Urothelium cell line (cell line): ENCODE measurements at places on chromosomes 7 and 10.

- DNase-seq, result no peak
Measured at GRCh38 chr10:111725050-111725449, 458.5 kb downstream of the GPAM start.

DNA sequence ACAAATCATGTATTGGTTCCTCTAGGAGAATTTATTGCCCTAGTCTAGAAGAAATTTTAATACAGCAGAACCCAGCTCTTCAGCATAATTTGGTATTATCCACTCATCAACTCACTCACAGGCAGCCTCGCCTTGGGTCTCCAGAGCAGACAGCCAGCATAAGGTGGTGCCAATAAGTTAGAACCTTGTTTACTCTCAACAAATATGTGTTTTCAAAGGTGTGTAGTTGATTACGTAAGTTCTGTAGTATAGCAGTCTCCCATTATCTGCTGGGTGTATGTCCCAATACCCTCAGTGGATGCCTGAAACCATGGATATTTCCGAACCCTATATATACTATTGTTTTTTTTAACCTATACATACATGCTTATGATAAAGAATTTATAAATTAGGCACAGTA, 522.5 kb upstream of the LRRN3 start:
- DNase-seq, result no peak

DNA sequence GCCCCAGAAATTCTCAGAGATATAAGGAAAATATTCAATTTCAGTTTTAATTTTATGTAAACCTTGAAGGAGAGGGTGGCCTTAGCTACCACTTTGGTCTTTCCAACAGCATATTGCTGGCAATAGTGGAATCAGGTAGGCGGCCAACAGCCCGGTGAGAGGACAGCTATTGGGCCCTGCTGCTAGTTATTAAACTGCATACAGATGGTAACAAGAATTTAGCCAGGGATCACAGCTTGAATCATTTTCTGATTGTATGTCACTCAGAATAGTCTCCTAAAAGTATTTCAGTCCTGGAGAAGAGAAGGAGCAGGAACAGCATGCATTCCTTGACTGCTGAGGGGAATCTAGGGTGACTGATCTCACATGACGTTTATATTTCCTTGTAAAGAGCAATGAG, 261.4 kb upstream of the SMIM30 start:
- no peak for DNase-seq

DNA sequence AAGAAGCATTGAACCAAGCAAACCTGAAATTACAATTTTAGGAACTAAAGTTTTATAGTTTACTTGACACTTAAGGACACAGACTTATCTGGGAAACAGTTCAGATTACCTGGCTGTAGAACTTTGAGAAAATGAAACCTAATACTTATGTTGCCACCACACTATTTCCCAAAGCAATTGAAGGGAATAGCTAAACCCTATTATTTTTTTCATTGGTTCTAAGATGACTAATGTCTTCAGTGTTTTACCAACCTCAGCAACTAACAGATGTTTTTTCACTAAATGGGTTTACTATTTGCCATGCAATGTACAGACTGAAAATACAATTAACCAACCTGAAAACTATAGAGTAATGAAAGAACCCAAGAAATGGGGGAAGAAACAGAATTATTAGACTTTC, 689.6 kb downstream of the SORCS1 start:
- DNase-seq, result no peak

DNA sequence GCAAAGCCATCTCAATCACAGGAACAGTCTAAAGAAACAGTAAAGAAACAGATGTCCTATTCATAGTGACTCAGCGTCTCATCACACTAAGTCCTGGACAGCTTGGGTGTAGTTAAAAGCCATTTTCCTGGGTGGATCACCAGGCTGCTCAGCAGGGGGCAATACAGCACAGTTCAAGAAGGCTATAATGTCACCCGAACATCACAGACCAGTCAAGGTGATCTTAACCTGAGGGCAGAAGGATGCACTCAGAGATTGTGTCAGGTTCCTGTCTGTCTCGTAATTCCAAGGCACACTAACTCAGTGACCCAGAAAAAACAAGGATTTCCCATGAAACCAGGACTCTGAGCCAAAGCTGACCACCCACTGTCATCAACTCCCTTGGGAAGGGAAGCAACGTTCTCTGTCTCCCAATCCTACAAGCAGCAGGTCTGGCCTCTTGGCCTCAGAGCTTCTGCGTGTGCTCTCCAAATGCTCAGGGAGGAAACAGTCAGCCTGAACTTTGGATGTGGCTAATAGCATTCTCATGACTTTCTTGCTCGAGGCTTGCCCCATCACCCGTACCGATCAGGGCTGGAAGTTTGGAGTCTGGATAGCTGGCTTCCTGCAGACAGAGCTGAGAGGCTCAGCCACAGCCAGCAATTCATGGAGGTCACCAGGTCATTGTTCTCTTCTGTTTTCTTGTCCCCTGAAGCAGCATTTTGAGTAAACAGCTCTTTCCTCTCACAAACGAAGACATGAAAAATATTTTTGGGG, 90.4 kb upstream of the FAM171A1 start:
- peak; percentile 23 for DNase-seq

GRCh38 chr10:7111561-7111960, 299.3 kb downstream of the SFMBT2 start:
- no peak for DNase-seq

DNA sequence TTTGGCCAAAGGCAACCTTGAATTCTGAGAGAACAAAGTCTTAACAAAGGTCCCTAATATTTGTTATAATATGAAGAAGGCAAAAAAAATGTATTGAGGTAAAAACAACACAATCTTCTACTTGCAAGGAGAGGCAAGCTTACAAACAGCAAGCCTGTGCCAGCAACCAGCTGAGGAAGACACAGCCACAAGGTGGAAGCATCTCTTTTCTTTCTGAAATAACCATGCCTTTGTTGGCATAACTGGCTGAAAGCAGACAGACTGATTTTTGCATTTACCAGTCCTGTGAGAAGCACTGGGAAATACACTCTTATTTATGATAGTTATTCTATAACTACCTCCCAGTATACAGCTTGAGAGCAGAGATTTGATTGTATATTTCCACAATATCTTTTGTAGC, 292.0 kb downstream of the PHTF2 start:
- no peak for DNase-seq

- DNase-seq, result no peak
Measured at GRCh38 chr7:25552998-25553397, 324.7 kb upstream of the NPVF start.

GRCh38 chr7:27464970-27465369, 197.7 kb downstream of the HIBADH start:
- DNase-seq, result no peak

GRCh38 chr7:114653364-114654088, 238.9 kb downstream of the FOXP2 start:
- no peak for DNase-seq

DNA sequence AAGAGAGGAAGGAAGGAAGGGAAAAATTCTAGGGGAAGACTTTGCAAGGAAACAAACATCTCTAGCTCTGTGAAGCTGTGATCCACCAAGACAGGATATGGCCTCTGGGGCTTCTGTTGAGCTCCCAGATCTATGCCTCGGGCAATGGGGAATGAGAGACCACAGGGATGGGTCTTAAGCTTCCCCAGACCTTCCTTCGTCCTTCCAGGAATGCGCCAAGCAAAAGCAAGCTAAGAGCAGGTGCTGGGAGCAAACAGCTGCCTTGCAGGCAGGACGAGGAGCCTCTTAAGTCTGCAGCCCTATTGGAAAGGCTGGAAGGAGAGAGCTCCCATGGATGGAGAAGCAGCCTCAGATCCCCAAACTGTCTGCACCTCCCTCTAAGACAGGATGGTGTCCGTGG, 21.9 kb upstream of the ELN start:
- no peak for DNase-seq

DNA sequence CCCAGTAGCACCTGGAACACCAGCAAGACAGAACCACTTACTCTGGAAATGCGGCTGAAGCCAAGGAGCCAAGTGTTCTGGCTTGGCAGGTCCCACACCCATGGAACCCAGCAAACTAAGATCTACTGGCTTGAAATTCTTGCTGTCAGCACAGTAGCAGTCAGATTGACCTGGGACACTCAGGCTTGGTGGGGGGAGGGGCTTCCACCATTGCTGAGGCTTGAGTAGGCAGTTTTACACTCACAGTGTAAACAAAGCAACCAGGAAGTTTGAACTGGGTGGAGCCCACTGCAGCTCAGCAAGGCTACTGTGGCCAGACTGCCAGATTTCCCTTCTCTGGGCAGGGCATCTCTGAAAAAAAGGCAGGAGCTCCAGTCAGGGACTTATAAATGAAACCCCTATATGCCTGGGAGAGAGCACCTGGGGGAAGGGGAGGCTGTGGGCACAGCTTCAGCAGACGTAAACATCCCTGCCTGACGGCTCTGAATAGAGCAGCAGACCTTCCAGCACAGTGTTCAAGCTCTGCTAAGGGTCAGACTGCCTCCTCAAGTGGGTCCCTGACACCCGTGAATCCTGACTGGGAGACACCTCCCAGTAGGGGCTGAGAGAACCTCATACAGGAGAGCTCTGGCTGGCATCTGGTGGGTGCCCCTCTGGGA, 121.2 kb downstream of the MTERF1 start:
- no peak for DNase-seq

GRCh38 chr7:114663502-114663901, 248.9 kb downstream of the FOXP2 start:
- no peak for DNase-seq

GRCh38 chr10:74026428-74027015, 28.6 kb downstream of the VCL start:
- DNase-seq, result no peak

DNA sequence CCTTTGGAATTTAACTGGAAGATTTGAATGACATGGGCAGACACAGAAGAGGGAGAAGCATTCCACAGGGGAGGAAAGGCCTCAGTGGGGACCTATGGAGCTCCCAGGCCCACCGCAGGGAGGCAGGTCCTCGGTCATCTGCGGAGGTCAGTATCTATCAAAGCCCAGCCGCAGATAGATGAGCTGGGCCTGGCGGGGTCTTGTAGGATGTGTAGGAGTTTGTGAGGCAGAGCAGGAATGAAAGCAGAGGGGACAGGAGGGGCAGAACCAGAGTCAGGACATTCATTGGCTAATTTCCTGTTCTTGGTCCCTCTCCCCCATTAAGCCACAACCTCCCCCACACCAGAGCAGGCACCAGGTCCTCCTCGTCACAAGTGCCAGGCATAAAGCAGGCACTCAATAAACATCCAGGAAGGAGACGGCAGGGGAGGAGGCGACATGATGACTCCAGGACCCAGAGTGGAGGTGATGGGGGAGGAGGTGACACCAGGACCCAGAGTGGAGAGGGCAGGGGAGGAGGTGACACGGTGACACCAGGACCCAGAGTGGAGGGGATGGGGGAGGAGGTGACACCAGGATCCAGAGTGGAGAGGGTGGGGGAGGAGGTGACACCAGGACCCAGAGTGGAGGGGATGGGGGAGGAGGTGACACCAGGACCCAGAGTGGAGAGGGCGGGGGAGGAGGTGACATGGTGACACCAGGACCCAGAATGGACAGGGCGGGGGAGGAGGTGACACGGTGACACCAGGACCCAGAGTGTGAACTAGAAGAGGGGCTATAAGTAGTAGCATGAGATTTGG, 83.7 kb upstream of the PDGFA start:
- DNase-seq, result no peak

GRCh38 chr7:31663072-31663471, 23.9 kb upstream of the PPP1R17 start:
- peak; percentile 20 for DNase-seq

- DNase-seq, result no peak
Measured at GRCh38 chr10:95987685-95988426, 55.5 kb upstream of the CCNJ start.

GRCh38 chr10:57161157-57161556, 800.1 kb upstream of the ZWINT start:
- no peak for DNase-seq

- DNase-seq, result peak; percentile 49
Measured at GRCh38 chr10:72038458-72039001, 49.8 kb downstream of the SPOCK2 start.

DNA sequence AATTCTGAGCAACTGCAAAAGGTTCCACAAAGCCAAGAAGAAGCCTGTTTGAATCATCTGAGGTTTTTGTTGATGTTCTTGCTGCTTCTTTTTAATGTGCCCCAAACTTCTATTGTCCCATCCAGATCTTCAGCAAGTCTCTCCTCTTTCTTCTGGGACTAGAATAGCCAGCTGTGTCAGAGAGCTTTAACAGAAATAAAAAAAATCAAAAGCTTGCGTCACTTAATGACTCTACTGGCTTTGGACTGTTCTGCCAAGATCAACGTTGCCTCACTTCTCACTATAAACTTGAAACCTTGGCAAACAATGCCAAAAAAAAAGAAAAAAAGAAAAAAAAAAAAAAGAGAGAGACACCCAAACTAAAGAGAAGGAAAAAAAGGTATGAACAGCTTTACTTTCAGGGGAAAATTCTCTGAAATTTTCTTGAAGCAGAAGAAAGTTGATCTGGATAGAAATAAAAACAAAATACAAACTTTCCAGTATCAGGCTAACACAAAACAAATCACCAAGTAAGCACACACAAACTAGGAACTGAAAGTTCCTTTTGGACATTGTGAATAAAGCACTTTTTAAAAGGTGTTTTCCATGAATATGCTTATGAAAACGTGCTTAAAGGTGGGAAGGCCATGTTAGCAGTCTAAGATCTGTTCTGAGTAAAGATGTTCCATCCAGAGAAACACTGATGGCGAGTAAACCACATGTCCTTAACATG, 14.8 kb downstream of the USP54 start:
- DNase-seq, result no peak

DNA sequence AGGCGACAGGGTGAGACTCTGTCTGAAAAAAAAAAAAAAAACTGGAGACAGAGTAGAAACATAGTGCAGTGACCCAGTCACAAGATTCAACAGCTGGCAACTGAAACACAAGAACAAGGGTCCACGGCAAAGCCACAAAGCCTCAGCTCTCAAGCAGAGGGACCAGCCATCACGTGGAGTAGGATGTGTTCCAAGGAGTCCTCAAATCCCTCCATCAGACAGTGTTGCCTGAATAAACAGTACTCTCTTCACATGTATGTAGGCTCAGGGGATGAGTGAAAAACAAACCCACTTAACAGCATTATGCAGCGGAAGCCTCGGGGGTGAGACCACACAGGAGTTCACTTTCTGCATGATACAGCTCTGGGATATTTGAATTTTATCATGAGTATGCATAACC, 62.0 kb downstream of the SLIT1 start:
- no peak for DNase-seq

DNA sequence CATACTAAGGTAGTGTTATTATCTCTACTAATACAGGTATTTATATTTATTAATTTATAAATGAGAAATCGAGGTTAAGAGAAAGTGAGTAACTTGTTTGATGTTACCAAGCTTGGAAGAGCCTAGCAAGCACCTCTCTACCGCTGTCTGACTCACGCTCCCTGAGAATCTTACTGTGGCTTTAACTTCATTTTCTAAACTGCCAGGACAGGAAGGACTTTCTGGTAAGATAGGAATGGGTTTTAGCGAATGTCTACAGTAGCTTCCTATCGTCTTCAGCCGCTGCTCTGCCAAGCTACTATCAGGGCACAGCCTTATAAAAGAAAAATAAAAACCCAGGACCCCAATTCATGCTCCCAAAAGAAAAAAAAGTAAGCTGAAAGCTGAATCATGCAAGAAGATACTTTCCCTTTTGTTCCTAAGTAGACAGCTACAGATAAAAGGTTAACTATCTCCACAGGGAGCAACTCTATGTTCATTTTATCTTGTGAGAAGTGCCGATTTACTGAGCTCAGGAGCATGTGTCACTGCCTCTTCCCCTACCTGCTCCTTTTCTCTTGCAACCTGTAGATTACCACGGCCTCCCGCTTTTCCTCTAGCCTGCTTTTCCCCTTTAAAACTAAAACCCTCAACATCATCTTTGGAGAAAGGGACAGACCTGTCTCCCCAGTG, 60.2 kb downstream of the THNSL1 start:
- DNase-seq, result no peak
